Esophagus squamous epithelium (tissue), 5 donors: ENCODE measurements at places on chromosomes 2 and 18.

GRCh38 chr2:238848976-238849853 is 1.3 kb downstream of the TWIST2 start:
- no peak for DNase-seq

DNA sequence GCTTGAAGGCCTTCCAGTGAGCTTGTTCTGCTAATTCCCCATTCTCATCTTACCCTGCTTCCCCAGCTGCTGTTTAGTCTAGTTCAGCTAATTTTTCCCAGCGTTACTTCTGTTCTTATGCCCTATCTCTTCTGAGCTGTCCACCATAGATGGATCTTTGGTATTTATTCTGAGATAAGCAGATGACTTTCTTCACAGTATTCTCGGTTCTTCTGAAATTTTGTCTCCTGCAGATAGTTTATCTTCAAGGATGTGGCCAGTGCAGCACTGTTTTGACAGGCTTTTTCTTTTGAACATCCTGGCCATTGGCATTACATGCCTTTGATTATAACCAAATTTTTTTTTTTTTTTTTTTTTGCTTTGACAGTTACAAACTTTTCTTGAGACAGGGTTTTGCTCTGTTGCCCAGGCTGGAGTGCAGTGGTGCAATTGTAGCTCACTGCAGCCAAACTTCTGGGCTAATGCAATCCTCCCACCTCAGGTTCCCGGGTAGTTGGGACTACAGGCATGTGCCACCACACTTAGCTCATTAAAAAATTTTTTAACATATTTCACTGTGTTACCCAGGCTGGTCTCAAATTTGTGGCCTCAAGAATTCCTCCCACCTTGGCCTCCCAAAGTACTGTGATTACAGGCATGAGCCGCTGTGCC is 134.2 kb downstream of the WDSUB1 start:
- DNase-seq, result no peak

DNA sequence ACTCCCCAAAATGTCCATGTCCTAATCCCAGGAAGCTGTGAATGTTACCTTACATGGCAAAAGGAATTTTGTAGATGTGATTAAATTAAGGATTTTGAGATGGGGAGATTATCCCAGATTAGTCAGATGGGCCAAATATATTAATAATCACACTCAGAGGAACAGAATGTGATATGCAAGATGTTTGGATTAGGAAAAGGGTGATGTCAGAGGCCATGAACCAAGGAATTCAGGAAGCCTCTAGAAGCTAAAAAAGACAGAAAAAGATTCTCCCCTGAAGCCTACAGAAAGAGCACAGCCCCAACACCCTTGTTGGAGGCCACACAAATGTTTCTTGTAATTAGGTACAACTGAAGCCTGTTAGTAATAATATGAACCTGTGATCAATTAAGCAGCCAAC is 13.1 kb downstream of the TMEM131 start:
- no peak for DNase-seq

DNA sequence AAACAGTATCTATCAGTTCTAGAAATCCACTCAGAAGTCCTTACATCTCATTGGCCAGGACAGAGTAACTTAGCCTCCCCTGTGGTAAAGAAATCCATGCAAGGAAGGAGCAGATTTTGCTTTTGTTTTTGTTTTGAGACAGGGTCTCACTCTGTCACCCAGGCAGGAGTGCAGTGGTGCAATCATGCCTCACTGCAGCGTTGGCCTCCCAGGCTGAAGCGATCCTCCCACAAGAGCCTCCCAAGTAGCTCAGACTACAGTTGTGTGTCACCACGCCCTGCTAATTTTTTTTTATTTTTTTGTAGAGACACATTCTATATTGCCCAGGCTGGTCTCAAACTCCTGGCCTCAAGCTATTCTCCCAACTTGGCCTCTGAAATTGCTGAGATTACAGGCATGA is 185.1 kb downstream of the NRP2 start:
- DNase-seq, result no peak

GRCh38 chr2:139271149-139271548 is 491.0 kb upstream of the NXPH2 start:
- no peak for DNase-seq

DNA sequence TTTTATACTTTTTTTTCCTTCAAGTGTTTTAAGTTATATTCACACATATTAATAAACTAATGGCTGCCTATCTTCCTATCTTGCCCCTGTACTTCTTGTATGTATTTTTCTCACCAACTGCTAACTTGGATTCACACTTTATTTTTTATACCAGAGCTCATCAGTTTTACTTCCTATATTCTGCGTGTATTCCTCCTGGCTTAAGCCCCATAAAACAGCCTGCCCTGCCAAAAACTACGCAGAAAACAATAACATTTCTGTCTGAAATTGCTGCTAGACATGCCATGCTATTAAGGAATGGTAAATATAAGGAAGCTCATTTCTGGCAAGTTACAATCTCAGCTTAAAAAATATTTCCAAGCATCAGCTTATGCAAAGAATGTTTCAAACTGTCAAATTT is 172.3 kb downstream of the UBE2E3 start:
- no peak for DNase-seq

GRCh38 chr2:38465789-38466127 is 88.7 kb upstream of the ATL2 start:
- DNase-seq, result no peak
